HEK293T (cell line): ENCODE measurements at places on chromosomes 1 and 21.

DNA sequence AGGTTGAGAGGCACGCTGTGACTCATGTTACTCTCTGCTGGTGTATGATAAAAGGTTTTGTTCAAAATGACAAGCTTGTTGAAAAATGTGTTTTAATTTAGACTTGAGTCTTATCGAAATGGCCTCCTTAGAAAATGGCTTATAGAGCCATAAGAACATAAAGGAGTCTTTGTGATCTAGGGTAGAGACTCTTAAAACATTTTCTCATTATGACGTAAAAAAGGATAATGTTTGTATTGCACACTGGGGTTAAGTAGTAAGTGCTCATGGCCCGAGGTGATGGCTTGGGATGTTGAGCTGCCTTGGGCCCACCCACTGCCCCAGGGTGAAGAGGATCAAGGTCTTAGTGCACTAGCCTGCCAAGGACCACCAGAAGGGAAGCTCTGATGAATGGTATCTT lies 117.4 kb downstream of the DISC1 start:
- no peak for DNase-seq

DNA sequence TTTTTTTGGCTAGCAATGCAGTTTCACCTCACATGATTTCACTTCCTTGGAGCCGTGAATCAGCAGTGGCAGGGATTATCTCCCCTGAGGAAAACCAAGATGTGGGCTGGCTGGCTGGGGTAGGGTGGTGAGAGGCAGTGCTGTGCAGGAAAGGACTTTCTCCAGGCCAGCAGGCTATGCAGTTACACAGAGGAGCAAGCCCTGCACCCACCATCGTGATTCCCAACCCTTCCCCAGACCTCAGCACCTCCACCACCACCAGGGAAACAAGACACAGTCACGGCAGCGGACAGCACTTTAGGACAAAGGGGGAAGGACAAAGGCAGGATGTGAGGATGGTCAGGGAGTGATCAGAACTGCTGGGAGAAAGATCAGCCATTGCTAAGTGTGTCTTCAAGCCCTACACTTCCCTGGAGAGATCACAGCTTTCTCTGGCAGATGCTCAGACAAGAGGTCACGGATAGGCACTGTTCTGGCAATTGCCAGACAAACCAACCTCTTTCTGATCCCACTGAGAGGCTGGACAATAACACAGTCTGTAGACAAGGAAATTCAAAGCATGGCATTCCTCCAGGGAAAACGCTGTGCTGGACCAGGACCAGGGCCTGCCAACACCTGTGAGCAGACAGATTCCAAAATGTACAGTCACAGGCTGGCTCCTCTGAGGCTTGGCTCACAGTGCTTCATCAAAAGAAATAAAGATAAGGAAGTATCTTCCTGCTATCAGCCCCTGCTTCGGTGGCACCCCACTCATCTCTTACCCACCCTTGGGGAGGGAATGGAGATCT lies 509.4 kb downstream of the SMYD3 start:
- DNase-seq, result no peak

GRCh38 chr1:39266269-39266668 lies 61.8 kb downstream of the MACF1 start:
- peak; percentile 14 for DNase-seq

DNA sequence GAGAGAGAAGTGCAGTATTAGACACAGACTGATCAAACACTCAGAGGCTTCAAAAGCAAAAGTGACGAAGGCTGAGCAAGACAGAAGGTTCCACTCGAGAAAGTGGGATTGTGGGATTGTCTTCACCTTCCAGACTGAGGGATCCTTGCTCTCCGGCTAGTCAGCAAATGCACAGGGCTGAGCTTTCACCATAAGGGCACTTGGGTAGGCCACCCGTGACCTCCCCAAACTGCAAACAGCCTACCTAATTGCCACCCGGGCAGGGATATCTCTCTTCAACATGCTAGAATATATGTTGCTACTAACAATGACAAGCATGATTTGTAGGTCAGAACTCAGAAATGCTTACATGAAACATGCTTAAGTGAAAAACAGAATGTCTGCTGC lies 35.3 kb upstream of the RIPK4 start:
- DNase-seq, result no peak

DNA sequence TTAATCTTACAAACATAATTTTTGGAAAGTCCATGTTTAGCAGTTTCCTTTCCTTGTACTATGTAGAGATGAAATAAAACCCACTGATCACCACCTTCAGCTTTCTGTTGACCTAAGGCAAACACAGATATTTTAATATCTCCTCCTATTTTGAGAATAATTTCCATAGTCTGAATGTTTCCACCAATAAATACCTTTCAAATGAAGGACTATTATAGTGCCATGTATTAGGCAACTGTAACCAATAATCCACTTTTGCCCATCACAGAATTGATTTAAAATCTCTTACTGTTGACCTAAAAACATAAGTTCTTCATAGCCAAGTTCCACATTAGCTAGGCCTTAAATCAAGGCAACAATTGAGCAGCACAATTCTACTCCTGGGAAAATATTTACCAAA lies 1.8 kb downstream of the CDC42BPA start:
- no peak for DNase-seq
